GM12891 (cell line): ENCODE measurements at places on chromosomes 7 and 10.

DNA sequence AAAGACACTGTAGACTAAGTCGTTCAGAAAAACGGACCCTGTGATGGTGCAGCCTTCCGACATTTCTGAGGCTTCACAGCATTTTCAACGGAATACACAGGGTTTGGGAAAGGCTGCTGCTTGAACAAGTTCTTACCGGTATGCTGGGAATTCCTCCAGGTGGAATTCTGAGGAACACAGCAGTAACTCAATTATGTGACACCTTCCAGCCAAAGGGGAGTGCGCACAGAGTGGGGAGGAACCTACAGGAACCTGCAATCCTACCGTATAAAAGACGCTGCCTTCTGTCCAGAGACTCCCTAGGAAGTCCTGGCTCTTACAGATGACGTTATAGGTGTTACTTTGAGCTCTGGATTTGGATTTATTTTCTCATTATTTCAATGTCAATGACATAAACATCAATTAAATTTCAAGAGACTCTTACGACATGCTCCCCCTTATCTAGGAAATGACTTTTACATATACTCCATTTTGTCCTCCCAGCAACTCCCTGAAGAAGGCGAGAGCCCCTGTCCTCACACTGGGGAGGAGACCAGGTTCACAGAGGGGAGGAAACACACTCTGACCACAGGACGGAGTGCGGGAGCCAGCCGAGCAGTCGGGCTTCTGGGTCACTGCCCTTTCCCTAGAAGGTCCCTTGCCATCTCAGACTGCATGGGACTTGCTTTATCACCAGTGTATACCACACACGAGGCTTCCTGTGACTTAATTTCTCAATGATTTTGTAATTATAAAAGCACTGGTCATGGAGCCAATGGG is 27.9 kb downstream of the VIPR2 start:
- DNase-seq: no peak

- no peak for DNase-seq
Measured at GRCh38 chr10:52376694-52377354, 62.7 kb downstream of the DKK1 start.

- no peak for DNase-seq
Measured at GRCh38 chr7:39407137-39407536, 159.1 kb upstream of the YAE1 start.

GRCh38 chr10:116545122-116545521 is 609 bp upstream of the PNLIP start:
- no peak for DNase-seq

GRCh38 chr7:135693558-135693957 is 31.2 kb downstream of the STMP1 start:
- no peak for DNase-seq

GRCh38 chr10:44968091-44968490 is 8.5 kb downstream of the RASSF4 start:
- no peak for DNase-seq

- DNase-seq: no peak
Measured at GRCh38 chr7:2199528-2199927, 33.2 kb downstream of the MAD1L1 start.

GRCh38 chr7:102426268-102427018 is 6.9 kb upstream of the ORAI2 start:
- DNase-seq: no peak

DNA sequence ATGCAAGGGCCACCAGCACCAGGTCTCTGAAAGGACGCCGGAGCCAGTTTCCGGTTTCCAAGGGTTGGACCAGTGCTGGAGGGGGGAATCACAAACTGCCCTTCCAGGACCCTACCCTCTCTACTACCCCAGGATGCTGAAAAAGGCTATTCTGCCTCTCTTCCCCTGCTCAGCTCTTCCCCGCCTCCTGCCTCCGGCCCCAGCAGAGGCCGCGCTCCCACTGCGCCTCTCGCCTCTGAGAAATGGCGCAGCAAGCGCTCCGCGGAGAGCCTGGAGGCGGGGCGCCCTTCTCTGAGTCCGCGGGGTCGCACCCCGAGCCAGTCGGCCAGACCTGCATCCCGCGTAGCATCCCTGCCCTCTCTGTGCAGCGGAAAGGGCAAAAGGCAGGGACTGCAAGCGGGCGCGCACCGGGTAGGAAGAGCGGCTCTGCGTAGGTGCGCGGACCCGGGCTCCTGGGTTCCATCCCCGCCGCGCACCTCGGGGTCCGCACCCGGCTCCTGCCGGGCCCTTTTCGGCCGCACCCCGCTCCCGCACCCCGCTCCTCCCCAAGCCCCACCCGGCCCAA is 476 bp upstream of the RET start:
- no peak for DNase-seq
